ENCODE measurements at places on chromosomes 1 and 21. TPM values are rescaled to one million over a fixed set of nuclear protein-coding genes. Genes with fewer than 3 reads are reported as not detected.

The AZIN2 gene
- 7.3 TPM for total RNA-seq

DNA sequence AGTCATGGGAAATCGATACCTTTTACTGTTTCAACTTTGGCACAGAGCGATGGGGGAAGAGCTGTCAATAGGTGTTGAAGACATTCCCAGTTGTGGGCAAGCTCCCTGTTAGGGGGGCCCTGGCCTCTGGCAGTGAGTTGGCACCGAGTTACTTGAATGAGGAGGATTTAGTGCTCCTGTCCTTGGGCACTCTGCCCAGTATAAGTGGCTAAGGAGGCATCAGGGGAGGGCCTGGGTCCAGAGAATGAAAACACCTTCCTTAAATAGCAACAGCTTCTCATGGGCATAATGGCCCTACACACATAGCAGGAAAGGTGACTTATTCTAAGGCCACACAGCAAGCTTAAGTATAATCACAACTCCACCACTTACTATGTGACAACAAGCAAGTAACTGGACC is 664.4 kb downstream of the PTPRU start:
- H3K27me3 ChIP-seq = peaks cover 11% of the 10 kb centered on the region
- H3K4me1 ChIP-seq = no peaks in the 10 kb centered on the region
- no peak for DNase-seq
- no peak overlapping the region for H3K27ac ChIP-seq
- no peak overlapping the region for H3K4me3 ChIP-seq

DNA sequence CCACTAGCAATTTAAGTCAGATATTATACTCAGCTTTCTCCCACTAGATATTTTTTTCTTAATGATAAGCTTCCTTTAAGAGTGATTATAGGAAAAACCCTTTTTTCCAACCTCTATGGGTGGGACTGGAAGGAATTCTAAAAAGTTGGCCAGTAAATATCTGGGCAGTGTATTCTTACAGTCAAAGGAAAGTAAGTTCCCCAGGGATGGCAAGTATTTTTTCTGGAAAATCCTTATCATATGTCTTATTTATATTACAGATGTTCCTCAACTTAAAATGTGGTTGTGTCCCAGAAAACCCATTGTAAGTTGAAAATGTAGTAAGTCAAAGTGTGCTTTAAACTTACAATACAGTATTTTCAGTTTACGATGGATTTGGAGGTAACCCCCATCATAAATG is 29.2 kb downstream of the CMPK1 start:
- DNase-seq = no peak
- no peak overlapping the region for H3K4me3 ChIP-seq
- no peak overlapping the region for H3K27ac ChIP-seq

- no peaks in the 10 kb centered on the region for H3K36me3 ChIP-seq
- no peaks in the 10 kb centered on the region for H3K4me1 ChIP-seq
- H3K27ac ChIP-seq = no peak overlapping the region
- H3K27me3 ChIP-seq = no peaks in the 10 kb centered on the region
Measured at GRCh38 chr21:45175326-45176095, 101.1 kb downstream of the ADARB1 start.

DNA sequence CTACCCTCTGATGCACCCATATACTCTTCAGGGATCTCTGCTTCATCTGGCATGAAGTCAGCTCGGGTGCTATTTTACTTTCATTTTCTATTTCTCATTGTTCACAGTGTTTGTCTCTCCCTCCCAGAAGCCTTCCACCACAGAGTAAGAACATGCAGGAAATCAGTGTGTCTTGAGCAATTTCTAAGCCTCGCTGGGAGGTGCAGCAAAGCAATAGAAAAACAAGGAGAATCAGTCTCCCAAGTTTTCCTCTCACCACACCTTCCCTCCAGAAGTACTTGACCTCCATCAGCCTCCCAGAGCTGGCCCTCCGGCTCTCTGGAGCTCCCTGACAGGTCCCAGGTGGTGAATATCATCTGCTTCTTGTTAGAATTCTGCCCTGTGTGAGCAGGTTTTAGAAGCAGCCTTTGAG is 594.7 kb upstream of the CAMK1G start:
- H3K27me3 ChIP-seq = no peaks in the 10 kb centered on the region
- peak; percentile 4 for DNase-seq
- peak overlapping the region; percentile 49 for H3K4me3 ChIP-seq
- no peaks in the 10 kb centered on the region for H3K4me1 ChIP-seq
- no peaks in the 10 kb centered on the region for H3K36me3 ChIP-seq
- H3K27ac ChIP-seq = no peak overlapping the region

- peaks cover 10% of the 10 kb centered on the region for H3K27me3 ChIP-seq
- no peak overlapping the region for H3K4me3 ChIP-seq
- no peak for DNase-seq
- no peaks in the 10 kb centered on the region for H3K36me3 ChIP-seq
- peaks cover 12% of the 10 kb centered on the region for H3K4me1 ChIP-seq
Measured at GRCh38 chr1:160408864-160409263, 8.5 kb downstream of the VANGL2 start.

DNA sequence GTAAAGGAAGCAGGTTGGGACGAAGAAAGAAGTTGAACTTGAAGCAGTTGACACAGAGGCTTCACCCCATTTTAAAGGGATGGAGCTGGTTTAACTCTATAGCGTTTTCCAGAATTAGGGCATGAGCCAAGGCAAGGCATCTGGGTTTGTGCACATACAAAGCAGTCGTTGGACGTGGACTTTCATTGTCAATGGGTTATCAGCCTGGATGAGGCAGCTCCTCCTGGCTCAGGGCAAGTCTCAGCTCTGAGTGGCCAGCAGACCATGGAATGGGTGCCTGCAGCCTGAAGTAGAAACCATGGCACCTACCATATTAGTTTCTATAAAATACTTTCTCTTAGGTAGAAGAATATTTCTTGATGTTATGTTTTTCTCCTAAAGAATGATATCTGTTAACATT is 163.8 kb upstream of the KCNK2 start:
- H3K36me3 ChIP-seq = no peaks in the 10 kb centered on the region
- no peaks in the 10 kb centered on the region for H3K27me3 ChIP-seq
- H3K4me3 ChIP-seq = no peak overlapping the region
- DNase-seq = no peak

- H3K4me1 ChIP-seq = no peaks in the 10 kb centered on the region
- no peaks in the 10 kb centered on the region for H3K36me3 ChIP-seq
- no peak overlapping the region for H3K27ac ChIP-seq
- DNase-seq = no peak
Measured at GRCh38 chr1:238336531-238336930, 445.8 kb upstream of the ZP4 start.

The RGS4 gene
- not detected for total RNA-seq

The GBP3 gene
- total RNA-seq = 17.7 TPM

DNA sequence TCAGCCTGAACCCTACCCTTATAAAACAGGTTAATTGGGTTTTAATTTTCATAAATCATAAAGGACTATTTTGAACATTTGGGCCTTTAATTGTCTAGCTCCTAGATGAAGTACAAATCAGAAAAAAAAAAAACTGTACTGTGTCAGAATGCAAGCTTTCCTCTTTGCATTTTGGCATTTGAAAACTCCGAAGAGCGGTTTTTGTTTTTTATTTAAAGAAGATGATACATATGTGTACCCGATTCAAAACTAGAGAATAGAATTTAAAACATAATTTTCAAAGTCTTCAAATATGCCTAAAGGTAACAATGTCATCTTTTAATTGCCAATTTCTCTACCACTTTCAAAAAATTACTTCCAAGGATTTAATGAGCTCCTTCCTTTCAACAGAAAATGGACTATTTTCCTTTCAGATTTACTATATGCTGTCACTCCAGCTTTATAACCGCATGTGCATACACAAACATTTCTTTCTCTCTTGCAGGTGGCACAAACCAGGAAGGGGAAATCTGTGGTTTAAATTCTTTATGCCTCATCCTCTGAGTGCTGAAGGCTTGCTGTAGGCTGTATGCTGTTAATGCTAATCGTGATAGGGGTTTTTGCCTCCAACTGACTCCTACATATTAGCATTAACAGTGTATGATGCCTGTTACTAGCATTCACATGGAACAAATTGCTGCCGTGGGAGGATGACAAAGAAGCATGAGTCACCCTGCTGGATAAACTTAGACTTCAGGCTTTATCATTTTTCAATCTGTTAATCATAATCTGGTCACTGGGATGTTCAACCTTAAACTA is 33.7 kb downstream of the MRPL39 start:
- DNase-seq = peak; percentile 10
- no peak overlapping the region for H3K27ac ChIP-seq
- H3K4me1 ChIP-seq = peaks cover 6% of the 10 kb centered on the region
- no peaks in the 10 kb centered on the region for H3K36me3 ChIP-seq
- H3K27me3 ChIP-seq = no peaks in the 10 kb centered on the region
- H3K4me3 ChIP-seq = no peak overlapping the region

The TNFAIP8L2 gene
- total RNA-seq = not detected

The MFSD2A gene
- 1.4 TPM for total RNA-seq

DNA sequence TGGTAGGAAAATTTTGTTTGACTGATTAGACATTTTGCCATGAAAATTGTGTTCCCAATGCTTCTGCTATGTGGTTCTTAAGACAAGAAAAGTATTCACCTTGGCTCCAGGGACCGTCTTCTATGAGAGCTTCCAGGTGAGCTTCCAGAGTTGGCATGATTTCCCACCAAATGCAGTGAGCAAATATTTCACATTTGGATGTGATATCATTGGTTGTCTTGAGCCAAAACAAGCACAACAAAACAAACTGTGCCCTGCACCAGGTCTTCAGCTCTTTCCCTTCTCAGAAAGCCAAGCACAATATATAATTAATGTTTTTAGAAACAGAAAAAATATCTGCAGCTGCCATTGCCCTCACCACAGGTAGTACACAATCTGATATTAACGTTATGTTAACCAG is 1009.0 kb downstream of the PLA2G4A start:
- no peaks in the 10 kb centered on the region for H3K27me3 ChIP-seq
- no peaks in the 10 kb centered on the region for H3K4me1 ChIP-seq

GRCh38 chr1:184759651-184760050 is 5.0 kb upstream of the EDEM3 start:
- no peaks in the 10 kb centered on the region for H3K36me3 ChIP-seq
- no peak overlapping the region for H3K27ac ChIP-seq
- peaks cover 9% of the 10 kb centered on the region for H3K4me1 ChIP-seq
- H3K27me3 ChIP-seq = no peaks in the 10 kb centered on the region

GRCh38 chr1:185440877-185441276 is 123.8 kb upstream of the IVNS1ABP start:
- DNase-seq = no peak
- no peak overlapping the region for H3K27ac ChIP-seq
- H3K36me3 ChIP-seq = no peaks in the 10 kb centered on the region

GRCh38 chr21:14737922-14738321 is 191.8 kb upstream of the SAMSN1 start:
- H3K27ac ChIP-seq = no peak overlapping the region
- no peak overlapping the region for H3K4me3 ChIP-seq
- DNase-seq = peak; percentile 37

The SPATA21 gene
- total RNA-seq = not detected

DNA sequence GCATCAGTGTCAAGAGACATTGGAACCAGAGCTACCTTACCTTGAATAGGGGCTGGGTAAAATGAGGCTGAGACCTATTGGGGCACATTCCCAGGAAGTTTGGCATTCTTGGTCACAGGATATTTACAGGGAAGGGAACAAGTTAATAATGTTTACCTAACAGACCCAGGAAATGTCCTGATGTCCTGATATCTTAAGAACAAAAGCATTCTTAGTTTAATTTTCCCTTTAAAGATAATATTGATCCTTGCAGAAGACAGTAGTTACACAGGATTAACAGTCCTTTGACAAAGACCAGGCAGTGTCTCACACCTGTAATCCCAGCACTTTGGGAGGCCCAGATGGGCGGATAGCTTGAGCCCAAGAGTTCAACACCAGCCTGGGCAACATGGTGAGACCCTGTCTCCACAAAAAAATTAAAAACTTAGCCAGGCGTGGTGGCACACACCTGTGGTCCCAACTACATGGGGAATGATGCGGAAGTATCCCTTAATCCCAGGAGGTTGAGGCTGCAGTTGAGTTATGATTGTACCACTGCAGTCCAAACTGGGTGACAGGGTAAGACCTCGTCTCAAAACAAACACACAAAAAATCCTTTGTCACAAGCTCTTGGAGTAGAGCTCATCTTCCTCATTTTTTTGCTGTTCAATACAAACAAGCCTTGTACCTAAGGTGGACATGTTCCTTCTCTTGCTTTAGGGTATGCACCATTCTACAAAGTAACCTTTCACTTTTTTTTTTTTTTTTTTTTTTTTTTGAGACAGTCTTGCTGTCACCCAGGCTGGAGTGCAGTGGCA is 1.3 kb upstream of the TOMM20 start:
- peaks cover 32% of the 10 kb centered on the region for H3K4me1 ChIP-seq
- DNase-seq = no peak
- H3K36me3 ChIP-seq = peaks cover 12% of the 10 kb centered on the region
- H3K27me3 ChIP-seq = no peaks in the 10 kb centered on the region
- no peak overlapping the region for H3K4me3 ChIP-seq
- H3K27ac ChIP-seq = peak overlapping the region; percentile 72

DNA sequence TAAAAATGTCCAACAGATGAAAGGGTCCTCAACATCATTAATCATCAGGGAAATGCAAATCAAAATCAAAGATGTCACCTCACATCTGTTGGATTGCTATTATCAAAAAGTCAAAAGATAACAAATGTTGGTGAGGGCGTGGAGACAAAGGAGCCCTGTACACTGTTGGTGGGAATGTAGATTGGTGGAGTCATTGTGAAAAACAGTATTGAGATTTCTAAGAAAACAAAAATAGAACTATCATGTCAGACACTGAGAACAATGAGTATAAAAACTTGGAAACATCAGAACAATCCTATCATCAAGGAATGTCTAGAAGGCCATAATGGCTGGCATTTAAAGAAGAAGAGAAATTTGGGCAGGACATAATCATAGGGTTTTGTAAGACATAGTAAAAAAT is 209.2 kb upstream of the PTGFR start:
- no peak overlapping the region for H3K27ac ChIP-seq
- H3K36me3 ChIP-seq = no peaks in the 10 kb centered on the region
- no peak overlapping the region for H3K4me3 ChIP-seq
- H3K27me3 ChIP-seq = no peaks in the 10 kb centered on the region
- H3K4me1 ChIP-seq = peaks cover 15% of the 10 kb centered on the region

- H3K36me3 ChIP-seq = peaks cover 27% of the 10 kb centered on the region
- H3K4me1 ChIP-seq = peaks cover 46% of the 10 kb centered on the region
- no peaks in the 10 kb centered on the region for H3K27me3 ChIP-seq
Measured at GRCh38 chr1:241637604-241638003, 2.6 kb downstream of the CHML start.

The RORC gene
- 0.70 TPM for total RNA-seq

- H3K4me3 ChIP-seq = no peak overlapping the region
- peak; percentile 34 for DNase-seq
- peaks cover 14% of the 10 kb centered on the region for H3K4me1 ChIP-seq
- H3K27ac ChIP-seq = no peak overlapping the region
Measured at GRCh38 chr1:232952514-232953499, 2.4 kb downstream of the NTPCR start.

- no peak for DNase-seq
- H3K4me3 ChIP-seq = no peak overlapping the region
- no peaks in the 10 kb centered on the region for H3K36me3 ChIP-seq
- no peaks in the 10 kb centered on the region for H3K4me1 ChIP-seq
Measured at GRCh38 chr1:203271018-203271743, 34.1 kb upstream of the BTG2 start.

- H3K27me3 ChIP-seq = no peaks in the 10 kb centered on the region
- peak; percentile 56 for DNase-seq
- H3K4me1 ChIP-seq = peaks cover 8% of the 10 kb centered on the region
- H3K4me3 ChIP-seq = no peak overlapping the region
- H3K36me3 ChIP-seq = no peaks in the 10 kb centered on the region
Measured at GRCh38 chr1:155184835-155185782, 11.5 kb downstream of the TRIM46 start.

- peaks cover 16% of the 10 kb centered on the region for H3K36me3 ChIP-seq
- no peaks in the 10 kb centered on the region for H3K27me3 ChIP-seq
- H3K4me3 ChIP-seq = no peak overlapping the region
- H3K4me1 ChIP-seq = peaks cover 82% of the 10 kb centered on the region
Measured at GRCh38 chr1:12597792-12598191, 20.2 kb downstream of the DHRS3 start.

The AMPD1 gene
- total RNA-seq = not detected

Data from PC-9 (cell line).